RWPE2 (cell line): ENCODE measurements at places on chromosomes 16 and 17.
A peak's percentile ranks its signal among the peaks of the same experiment; 100 is the strongest.

DNA sequence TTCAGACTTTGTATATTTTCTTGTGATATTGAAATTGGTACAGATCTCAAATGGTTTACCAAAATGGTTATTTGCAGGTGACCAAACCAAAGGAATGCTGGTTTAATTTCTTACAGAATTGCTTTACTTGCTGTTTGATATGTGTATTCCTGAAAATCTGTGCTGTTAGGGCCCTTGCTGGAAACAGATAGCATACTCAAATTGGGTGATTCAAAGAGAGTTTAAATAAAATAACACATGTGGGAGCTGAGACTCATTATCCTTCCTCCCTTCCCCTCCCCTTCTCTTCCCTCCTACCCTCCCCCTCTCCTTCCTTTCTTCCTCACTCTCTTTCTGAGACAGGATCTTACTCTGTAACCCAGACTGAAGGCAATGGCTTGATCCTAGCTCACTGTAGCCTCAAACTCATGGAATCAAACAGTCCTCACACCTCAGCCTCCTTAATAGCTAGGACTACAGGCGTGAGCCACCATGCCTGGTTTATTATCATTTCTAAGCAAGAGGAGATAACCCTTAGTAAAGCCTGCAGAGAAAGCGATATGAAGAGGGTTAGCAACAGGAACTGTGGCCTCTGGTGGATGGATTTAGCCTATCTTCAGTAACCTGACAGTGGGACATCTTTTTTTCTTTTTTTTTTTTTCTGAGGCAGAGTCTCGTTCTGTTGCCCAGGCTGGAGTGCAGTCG lies 141.9 kb downstream of the BCAS3 start:
- H3K36me3 ChIP-seq, result no peaks in the 10 kb centered on the region
- H3K27ac ChIP-seq, result no peak overlapping the region
- H3K4me1 ChIP-seq, result peaks cover 3% of the 10 kb centered on the region
- no peaks in the 10 kb centered on the region for H3K27me3 ChIP-seq

- H3K4me1 ChIP-seq, result peaks cover 17% of the 10 kb centered on the region
- H3K27ac ChIP-seq, result no peak overlapping the region
- no peaks in the 10 kb centered on the region for H3K27me3 ChIP-seq
- no peak overlapping the region for H3K4me3 ChIP-seq
- H3K36me3 ChIP-seq, result no peaks in the 10 kb centered on the region
Observed at GRCh38 chr16:11530171-11530940, 56.4 kb downstream of the LITAF start.

- H3K36me3 ChIP-seq, result peaks cover 63% of the 10 kb centered on the region
- H3K27me3 ChIP-seq, result no peaks in the 10 kb centered on the region
- peaks cover 18% of the 10 kb centered on the region for H3K4me1 ChIP-seq
- no peak overlapping the region for H3K4me3 ChIP-seq
- no peak for DNase-seq
Observed at GRCh38 chr17:75846692-75847613, 2.7 kb upstream of the UNC13D start.

DNA sequence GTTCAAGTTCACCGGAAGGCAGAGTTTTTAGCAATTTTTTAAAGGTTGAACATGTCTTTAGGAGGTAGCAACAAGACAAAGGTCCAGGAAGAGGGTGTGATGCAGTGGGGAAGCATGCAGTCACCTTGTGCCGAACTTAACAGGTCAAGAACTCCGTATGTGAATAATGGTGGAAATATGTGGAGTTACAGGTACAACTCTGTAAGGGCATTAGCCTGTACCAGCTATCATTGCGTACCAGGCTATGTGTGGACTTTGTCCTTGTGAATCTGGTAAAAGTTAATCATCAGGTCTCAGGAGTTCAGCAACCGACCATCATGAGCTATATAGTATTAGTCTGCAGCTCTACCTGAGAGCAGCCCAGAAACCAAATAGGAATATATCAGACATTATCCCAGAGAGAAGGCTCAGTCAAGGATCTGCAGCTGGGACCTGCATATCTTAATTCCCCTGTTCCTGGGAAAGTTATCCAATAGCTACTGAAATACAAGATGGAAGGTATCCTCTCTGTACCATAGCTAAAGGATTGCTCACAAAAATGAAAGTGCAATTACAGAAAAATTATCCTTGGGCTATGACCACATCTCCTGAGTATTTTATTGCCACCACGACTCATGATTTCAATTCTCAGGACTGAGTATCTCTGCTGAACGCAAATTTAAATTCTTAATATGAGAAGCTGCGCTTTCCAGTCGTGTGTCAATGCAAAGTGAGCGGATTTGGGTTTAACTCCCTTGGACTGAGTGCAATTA lies 469.3 kb downstream of the CDH13 start:
- 0 out of 2 replicates have a peak, but pooled peaks cover 3% of the 10 kb centered on the region for H3K36me3 ChIP-seq
- H3K27ac ChIP-seq, result peak overlapping the region; percentile 88
- peaks cover 34% of the 10 kb centered on the region for H3K4me1 ChIP-seq
- DNase-seq, result peak; percentile 78
- H3K27me3 ChIP-seq, result no peaks in the 10 kb centered on the region

GRCh38 chr16:84234321-84235241 lies 5.2 kb downstream of the KCNG4 start:
- H3K27me3 ChIP-seq, result peaks cover 8% of the 10 kb centered on the region
- no peak overlapping the region for H3K27ac ChIP-seq
- DNase-seq, result no peak
- H3K4me1 ChIP-seq, result no peaks in the 10 kb centered on the region
- no peaks in the 10 kb centered on the region for H3K36me3 ChIP-seq

- no peak overlapping the region for H3K27ac ChIP-seq
- H3K27me3 ChIP-seq, result no peaks in the 10 kb centered on the region
- no peak for DNase-seq
Observed at GRCh38 chr17:78431692-78431958, 53.2 kb downstream of the PGS1 start.

DNA sequence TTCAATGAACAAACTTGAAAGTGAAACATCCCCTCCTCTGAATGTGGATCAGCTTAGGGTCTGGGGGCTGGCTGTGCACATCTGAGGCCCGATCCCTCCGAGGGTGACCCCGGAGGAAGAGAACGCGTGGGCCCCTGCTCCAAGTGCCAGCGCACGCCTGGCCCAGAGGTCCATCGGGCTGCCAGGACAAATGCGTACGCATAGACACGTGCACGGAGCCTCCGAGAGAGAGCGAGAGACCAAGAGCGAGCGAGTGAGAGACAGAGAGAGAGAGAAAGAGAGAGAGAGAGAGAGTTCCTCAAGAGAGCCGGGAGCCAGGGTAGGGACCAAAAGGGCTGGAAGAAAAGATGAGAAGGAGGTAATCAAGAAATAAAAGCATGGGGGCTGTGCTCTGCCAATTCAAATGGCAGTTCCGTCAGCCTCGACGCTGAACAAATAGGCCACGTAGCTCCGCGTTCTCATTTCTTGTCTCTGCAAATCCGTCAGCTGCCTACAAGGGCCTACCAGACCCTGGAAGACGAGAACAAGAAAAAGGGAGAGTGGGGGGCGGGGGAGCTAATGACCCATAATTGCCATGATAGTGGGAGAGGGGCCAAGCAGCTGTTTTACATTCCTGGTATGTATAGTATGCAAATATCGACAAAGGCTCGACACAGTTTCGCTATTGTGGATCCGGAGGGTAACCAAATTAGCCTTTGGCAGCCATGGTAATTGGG lies 435.3 kb upstream of the ZFHX3 start:
- H3K4me1 ChIP-seq, result no peaks in the 10 kb centered on the region
- DNase-seq, result no peak
- no peaks in the 10 kb centered on the region for H3K36me3 ChIP-seq
- no peak overlapping the region for H3K27ac ChIP-seq
- no peaks in the 10 kb centered on the region for H3K27me3 ChIP-seq

GRCh38 chr16:53855511-53855910 lies 151.6 kb downstream of the FTO start:
- no peak overlapping the region for H3K4me3 ChIP-seq
- no peak for DNase-seq
- H3K27ac ChIP-seq, result no peak overlapping the region
- H3K36me3 ChIP-seq, result peaks cover 10% of the 10 kb centered on the region; the same call in 1 of the 2 replicates

- no peaks in the 10 kb centered on the region for H3K27me3 ChIP-seq
- H3K36me3 ChIP-seq, result peaks cover 61% of the 10 kb centered on the region
- H3K4me1 ChIP-seq, result no peaks in the 10 kb centered on the region
- H3K27ac ChIP-seq, result no peak overlapping the region
- no peak for DNase-seq
- H3K4me3 ChIP-seq, result no peak overlapping the region
Observed at GRCh38 chr16:23408242-23408822, 44.7 kb downstream of the COG7 start.

- H3K36me3 ChIP-seq, result no peaks in the 10 kb centered on the region
- no peak overlapping the region for H3K27ac ChIP-seq
- H3K4me3 ChIP-seq, result no peak overlapping the region
- no peak for DNase-seq
- H3K27me3 ChIP-seq, result no peaks in the 10 kb centered on the region
Observed at GRCh38 chr17:68184816-68185436, 62.9 kb upstream of the AMZ2 start.
